Left renal pelvis (tissue), 4 donors: ENCODE measurements at places on chromosomes 2 and 18.

GRCh38 chr2:21231985-21232384 is 108.2 kb downstream of the TDRD15 start:
- no peak for DNase-seq

- no peak for DNase-seq
Measured at GRCh38 chr2:200373973-200374416, 67.5 kb downstream of the SPATS2L start.

DNA sequence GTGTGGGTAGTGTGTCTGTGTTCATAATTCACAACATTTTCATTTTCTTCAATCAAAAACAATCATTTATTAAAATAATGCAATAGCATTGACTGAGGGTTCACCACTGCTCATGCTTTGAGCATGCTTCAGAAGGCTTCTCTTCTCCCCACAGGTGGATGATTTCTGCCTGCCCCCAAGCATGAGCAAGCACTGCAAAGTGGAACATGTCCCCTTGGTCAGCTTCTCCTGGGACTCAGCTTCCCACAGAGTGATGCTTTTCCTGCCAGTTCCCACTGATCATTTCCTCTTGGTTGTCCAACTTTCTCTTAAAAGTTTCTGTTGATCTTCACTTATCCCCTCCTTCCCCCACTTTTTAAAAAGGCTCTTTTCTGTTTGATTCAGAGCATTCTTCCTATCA is 31.5 kb upstream of the CDH19 start:
- no peak for DNase-seq

DNA sequence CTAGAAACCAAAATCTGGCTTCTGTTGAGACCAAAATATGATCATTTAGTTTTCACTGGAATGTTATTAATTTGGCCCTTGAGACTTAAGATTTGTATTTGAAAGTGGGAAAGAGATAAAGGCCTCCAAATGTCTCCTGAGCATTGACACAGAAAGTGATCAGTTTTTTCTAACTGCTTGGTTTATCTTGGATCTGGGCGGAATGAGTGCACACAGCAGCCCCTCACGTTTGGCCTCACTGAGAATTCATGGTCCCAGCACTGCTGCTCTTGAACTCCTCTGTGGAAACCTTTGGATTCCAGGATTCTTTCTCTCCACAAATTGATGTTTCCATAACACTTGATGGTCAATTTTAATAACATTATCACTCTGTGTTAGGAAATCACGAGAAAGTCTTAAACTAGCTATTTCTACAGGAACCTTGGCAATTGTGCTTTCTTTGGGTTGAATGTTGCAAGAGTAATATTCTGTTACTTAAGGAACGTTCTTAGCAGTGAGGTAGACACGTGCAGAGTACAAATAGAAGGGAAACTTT is 180.3 kb upstream of the BCL2L11 start:
- DNase-seq: no peak

DNA sequence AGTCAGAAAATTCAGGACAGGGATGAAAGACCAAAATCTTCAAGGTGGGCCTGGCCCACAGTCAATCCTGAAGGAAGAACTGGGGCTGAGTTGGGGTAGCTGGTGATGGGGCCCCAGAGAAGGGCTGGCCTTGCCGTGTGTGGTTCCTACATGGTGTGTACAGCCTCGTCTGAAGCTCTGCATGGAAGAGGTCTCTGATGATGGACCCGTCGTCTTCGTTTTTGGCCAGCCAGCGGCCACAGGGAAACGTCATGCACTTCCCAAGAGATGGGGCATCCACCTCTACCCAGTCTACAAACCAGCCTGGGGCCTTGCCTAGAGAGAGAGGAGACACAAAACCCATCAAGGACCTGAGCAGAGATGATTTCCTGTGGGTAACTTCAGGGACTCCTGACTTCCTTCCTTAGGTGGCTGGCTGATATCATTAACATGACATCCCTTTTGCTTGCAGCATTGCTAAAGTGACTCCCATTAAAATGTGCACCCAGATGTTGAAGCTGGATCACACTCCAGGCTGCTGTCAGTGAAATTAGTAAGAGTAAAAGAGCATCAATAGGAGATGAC is 115.3 kb downstream of the LOXHD1 start:
- DNase-seq: no peak

DNA sequence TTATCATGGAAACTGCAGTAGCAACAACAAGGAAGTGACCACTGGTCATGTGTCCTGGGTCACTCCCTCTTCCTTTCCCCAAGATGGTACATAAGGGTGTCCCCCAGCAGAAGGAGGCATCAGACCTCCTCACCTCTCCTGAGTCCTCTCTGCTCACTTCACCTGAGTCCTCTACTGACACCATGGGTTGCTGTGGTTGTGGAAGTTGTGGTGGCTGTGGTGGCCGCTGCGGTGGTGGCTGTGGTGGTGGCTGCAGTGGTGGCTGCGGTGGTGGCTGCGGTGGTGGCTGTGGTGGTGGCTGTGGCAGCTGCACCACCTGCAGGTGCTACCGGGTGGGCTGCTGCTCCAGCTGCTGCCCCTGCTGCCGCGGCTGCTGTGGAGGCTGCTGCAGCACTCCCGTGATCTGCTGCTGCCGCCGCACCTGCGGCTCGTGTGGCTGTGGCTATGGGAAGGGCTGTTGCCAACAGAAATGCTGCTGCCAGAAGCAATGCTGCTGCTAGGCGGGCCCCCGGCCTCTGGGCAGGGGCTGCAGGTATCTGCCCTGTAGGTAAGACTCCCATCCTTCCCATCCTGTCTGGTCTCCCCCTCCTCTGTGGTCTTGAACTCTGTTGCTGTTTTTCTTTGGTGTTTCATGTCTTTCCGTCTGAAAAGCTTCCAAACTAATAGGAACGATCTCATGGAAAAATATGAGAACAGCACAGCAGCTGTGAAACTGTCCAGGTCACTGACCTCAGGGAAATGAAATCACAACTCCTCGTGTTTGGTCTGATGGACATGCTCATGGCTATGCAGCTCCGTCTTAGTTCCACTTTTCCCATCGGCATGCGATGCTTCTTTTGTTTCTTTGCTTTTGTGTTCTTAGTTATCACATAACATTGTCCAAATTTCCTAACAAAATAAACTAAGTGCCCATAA is at the start of gene SCYGR4:
SCYGR4 (plus strand) TSS at position 183 of the 915 bp plus-strand sequence; CDS start at position 183, 0 bp downstream.
- no peak for DNase-seq

DNA sequence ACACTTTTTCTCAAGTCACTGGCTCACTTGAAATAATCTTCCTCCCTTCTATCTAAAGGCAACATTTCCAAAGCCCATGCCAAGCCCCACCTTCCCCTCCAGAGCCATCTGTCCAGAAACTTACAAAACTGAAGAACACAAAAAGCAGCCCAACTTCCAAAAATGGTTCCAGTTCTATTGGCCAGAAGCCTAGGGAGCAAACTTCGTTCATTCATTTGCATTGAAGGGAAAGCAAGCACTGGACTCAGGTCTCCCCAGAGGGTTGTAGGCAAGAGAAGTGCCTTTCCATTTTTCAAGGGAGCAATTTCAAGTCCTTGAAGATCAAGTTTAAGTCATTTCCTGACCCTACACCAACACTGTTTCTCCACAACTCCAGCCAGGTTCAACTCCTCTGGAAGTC is 585.0 kb downstream of the BCL11A start:
- DNase-seq: no peak

DNA sequence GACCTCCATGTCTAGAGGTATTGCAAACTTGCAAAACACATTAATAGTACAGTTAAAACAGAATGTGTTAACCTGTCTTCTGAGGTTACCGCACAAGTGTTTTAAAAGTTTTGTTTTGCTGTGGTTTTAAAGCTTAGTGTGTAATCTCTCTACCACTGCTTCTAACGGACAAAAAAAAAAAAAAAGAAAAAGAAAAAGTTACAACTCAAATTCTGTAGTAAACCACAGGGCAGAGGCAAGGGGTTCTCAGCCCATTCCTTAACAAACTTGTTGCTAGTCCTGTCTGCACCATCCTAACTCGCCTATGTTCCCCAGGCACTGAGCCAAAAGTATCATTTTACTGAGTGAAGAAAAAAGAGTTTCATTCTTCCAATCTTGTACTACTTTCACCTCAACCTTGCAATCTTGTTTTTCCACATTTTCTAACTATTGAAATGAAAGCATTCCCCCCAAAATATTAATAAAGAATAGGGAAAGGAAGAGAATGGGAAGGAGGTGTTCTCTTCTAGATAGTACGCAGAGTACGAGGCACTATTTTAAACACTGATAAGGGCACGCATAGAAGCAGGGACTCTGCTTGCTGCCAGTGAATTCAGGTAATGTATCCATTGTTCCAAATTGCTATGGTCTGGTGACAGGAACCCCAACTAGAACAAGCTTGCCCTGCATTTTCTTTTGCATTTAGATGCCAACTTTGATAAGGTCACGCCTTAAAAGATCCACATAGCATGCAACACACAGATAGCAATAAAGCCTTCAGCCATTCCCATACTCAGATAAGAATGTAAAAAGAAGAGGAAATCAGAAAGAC is 47.1 kb downstream of the IKZF2 start:
- DNase-seq: no peak

- no peak for DNase-seq
Measured at GRCh38 chr2:216436383-216436782, 24.1 kb downstream of the SMARCAL1 start.

DNA sequence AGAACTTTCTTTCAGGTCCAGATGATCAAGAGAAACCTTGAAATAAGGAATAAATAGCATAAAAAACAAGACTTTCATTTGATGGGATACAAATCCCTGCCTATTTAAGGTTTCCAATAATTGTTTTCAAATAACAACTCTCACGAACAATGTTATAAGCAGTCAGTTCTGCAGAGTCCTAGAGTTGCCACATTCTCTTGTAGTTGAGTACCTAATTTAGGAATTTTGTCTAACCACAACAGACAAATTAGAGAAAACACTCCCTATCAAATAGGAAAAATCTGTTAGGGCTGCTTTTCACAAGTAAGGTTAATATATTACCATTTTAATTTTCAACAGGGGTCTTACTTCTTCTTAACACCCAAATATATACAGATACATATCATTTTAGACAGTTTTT is 130.1 kb upstream of the CDH20 start:
- DNase-seq: no peak

DNA sequence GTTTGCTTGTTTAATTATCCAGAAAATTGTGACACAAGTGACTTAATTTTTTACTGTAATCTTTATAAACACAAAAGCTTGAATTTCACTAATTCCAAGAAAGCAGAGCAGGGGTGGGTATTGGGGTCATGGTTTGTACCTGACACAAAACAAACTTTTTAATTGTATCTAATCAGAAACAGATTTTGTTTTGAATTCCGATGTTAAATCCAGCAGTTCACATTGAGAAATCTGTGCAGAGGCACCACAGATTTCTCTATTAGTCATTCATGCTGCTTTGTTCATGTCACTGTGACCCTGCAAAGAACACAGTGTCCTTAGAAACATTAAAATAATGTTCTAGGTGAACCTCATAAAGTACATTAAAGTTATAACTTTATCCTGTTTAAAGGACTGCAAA is 443.4 kb downstream of the NYAP2 start:
- no peak for DNase-seq

- no peak for DNase-seq
Measured at GRCh38 chr2:218877331-218877730, 3.3 kb upstream of the WNT10A start.

DNA sequence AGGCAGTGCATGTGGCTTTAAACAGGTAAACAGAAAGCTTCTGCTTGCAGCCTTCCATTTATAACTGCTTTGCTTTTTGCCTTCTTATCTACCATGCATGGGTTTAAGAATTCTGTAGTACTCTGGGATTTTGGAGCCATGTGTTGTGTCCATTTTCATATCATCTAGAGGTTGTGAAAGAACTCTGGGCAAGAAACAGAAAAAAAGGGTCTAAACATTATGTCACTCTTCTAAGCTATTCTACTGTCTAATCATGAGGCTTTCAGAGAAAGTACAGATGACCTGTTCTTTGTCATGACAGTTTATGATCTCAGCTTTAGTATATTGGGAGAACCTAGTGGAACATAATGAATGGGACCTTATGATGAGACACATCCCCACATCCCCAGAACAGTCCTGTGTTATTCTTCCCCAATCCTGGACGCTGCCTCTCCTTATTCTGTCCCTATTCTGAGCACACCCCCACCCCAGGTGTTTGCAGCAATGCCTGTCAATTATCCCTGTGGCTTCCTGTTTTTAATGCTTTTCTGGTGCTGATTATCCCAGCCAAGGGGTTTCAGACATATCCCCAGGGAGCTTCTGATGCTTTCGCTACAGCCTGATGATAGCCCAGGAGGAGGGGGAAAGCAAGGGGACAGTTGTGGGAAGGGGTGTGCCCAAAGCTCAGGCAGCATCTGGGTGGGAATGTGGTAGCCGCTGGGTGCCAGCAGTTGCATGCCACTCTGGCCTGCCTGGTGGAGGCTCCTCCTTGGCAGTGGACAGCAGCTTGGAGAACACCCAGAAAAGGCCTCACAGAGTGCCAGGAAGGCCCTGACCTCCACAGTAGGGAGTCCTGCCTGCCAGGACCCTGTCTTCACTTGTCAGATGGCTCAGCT is 169.5 kb upstream of the MAP3K20 start:
- no peak for DNase-seq

DNA sequence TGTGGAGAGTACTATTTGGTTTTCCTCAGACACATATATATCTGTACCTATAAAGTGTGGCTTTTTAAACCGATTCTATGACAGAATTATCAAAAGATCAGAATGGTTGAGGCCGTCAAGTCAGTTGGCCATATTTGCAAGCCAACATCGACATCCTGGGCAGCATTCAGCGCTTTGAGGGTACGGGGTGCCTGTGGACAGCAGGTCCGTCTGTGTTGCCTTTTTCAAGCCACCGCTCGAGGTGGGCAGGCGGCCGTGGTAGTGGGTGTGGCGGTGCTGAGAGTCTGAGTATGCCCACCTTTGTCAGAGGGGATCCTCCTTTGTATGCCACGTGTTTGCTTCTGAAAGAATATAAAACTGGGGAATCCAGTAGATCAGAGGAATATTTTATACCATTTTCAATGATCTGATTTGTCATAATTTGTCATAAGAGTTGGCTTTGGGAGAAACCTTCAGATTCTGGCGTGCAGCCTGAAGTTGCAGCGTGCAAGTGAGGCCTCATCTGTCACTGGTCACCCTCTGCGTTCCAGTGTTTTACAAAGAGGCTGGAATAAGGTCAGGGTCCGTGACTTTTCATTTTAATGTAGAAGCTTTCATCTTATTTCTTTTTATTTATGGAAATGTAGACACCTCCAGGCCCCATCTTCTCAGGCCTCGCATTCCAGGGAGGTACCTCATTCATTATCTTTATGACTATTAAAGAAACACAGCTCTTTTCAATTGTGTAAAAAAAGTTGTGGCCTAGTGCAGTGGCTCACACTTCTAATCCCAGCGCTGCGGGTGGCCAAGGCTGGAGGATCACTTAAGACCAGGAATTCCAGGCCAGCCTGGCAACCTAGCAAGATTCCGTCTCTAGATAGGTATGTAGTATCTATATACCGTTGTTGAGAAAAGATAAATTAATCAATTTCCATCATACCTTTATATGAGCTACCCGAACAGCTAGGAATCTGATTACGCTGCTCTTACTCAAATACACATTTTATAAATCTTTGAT is 37.8 kb upstream of the RBM44 start:
- no peak for DNase-seq
